SIG-M5 (cell line): ENCODE measurements at places on chromosomes 2 and 18.

GRCh38 chr18:54967786-54968185, 8.5 kb upstream of the CCDC68 start:
- DNase-seq, result no peak

GRCh38 chr2:8154270-8154669, 527.6 kb upstream of the ID2 start:
- DNase-seq, result no peak

DNA sequence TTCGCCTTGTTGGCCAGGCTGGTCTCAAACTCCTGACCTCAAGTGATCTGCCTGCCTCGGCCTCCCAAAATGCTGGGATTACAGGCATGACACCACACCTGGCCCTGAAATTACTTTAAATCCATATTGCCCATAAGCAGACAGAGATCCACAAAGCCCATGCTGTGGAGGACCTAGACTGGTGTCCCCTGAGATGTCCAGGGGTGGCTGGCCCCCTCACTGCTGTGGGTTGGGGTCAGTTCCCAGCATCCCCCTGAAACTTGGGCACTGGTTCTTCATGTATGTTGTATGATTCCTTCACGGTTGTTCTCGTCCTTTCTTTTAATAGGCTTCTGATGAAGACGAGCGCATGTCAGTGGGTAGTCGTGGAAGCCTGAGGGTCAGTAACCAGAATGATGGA, 78.1 kb upstream of the RBM44 start:
- DNase-seq, result no peak

DNA sequence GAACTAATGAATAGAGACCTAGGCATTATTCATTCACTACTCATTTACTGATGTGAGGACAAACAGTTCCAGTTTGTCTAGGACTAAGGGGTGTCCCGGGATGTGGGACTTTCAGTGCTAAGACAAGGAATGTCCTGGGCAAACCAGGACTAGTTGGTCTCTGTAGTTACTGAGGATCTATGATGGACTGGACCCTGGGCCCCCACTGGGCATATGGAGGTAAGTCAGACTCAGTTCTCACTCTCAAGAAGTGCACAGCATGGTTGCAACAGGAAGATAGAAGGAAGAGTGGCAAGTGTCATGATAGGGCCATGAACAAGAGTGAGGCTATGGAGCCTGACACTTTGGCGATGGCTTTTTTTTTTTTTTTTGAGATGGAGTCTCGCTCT, 128.2 kb downstream of the MYCN start:
- no peak for DNase-seq

DNA sequence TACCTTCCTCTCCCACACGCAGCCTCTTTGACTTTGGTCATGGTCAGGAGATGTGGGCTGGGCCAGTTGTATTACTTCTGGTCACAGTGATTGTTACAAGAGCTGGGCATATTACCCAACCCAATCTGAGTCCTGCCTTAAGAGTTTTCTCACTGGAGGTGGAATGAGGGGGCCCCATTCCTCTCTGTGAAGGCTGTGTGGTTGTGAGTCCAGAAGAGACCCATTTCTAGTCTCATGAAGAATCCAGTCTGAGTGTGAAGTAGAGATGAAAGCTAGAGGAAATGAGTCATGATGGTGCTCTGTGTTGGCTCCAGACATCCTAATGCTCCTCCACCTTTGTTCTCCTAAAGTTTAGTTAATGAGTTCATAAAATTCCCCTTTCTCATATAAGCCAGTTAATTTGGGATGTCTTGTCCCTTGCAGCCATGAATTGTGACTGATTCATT, 50.8 kb upstream of the RASGRP3 start:
- DNase-seq, result no peak

GRCh38 chr18:25010623-25011374, 341.2 kb downstream of the ZNF521 start:
- DNase-seq, result no peak

GRCh38 chr2:220159738-220160137, 532.3 kb downstream of the SLC4A3 start:
- DNase-seq, result no peak

DNA sequence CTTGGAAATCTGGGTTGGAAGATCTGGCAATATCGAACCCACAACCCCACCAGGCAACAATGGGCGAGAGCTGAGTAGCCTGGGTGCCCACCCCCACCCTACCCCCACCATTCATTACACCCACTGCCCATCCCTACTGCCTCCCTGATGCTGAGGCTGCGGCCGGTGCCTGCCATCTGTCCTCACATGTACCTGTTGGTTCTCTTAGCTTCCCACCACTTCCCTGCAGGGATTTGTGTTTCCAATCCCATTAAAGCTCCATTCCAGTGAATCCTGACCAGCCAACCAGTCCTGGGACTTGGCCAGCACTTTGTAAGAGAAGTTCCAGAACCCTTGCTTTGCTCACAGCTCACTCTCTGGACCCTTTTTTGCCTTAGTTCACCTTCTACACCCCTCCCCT, 163.0 kb upstream of the SH3BP4 start:
- DNase-seq, result no peak

DNA sequence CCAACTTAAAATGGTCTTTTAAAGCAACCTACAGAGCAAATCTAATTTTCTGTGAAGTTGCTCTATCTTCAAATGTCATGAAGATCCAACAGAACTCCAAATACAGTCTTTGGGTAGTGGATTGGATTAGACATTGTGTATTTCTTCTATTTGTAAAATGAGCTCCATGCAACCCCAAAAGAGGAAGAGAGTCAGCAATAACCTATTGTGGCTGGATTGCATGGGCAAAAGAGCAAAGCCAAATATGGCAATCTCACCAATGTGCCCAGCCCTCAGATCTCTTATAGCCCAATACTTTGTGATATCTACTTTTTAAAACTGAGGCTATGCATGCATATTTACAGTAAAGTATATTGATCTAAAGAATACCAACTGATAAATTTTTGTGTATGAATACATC, 146.3 kb downstream of the TXNL1 start:
- DNase-seq, result no peak

DNA sequence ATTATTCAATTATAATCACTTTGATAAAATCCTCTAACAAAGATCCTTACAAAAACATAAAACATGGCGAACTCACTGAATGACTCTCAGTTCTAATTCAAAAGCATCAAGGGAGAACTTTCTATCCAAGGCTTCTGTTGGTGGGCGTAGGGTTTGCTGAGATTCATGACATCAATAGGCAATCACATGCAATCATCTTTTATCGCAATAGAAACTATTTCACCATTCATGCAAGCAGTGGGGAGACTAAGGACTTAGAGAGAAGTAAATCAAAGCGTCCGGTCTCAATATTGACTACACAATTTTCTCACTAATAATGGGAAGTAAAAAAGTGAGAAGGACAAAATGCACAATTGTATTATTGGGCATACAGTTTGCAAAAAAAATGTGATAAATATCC, 168.7 kb downstream of the SCG2 start:
- DNase-seq, result no peak

DNA sequence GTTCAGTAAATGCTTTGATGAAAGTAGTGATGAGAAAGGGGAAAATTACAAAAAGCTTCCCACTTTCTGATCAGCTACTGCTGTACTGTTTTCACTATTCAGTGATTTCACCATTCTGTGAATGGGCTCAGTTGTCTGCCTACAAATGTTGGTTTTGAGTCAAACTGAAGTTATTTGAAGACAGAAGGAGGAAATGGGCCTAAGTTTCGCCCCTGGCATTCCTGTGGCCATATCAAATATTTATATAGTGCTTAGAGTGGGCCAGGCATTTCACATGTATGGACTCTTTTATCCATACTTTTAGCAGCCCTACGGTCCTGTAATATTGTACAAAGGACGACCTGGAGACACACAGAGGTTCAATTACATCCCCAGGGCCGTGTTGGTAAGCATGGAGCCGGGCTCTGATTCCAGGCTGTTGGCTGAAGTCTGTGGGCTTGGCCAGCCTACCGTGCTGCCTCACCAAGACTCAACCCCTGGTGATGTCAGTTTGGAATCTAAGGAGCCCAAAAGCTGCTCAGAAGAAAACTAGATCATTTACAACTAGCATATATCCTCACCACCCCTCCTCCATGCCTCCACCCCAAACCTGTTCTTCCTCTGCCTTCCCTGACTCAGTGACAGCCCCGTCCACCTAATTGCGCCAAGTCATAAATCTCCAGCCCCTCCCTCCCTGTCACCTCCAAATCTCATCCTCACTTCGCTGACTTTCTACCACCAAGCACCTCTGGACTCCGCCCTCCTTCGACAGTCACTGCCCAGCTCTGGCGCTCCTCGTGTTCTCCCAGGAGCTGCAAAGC, 10.1 kb upstream of the GRHL1 start:
- no peak for DNase-seq

DNA sequence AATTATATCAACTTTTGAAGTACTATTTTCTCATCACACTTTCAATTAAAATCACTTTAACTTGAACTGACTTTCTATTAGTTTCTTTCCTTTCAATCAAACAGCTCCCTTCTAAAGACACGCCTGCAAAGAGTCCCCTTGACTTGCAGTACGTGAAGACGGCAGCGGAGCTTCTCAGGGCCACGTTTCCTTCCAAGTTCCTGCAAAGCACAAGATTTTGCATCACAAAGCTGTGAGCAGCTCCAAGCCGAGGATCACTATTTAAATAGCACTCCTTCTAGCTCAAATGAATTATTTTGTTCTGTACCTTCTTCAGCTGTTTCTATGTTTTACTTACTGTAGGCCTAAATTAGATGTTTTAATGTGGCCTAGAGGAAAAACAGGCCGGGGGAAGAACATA, 30.8 kb downstream of the SH3YL1 start:
- no peak for DNase-seq

DNA sequence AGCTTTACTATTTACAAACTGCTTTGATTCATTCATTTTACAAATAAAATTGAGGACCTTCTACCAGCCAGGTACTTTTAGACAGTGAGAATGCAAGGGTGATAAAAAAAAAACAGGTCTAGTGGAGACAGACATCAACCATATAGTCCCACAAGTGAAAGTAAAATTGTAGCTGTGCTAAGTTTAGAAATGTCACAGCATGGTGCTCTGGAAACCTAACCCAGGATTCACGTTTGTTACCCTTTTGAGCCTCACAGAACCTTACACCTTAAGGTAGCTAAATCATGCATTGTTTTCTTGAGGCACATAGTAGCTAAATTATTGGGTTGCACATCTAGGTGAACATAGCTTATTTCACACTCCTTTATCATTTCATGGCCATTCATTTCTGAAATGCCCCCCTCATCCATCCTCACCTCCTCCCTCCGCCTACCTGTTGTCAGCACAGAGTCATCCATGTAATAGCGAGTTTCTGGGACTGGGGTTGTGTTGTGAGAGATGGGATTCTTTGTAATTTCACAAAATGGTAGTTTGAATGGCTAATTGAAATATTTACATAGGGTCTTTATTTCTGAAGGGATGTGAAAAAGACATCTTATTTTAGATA, 7.1 kb downstream of the MTA3 start:
- DNase-seq, result no peak

DNA sequence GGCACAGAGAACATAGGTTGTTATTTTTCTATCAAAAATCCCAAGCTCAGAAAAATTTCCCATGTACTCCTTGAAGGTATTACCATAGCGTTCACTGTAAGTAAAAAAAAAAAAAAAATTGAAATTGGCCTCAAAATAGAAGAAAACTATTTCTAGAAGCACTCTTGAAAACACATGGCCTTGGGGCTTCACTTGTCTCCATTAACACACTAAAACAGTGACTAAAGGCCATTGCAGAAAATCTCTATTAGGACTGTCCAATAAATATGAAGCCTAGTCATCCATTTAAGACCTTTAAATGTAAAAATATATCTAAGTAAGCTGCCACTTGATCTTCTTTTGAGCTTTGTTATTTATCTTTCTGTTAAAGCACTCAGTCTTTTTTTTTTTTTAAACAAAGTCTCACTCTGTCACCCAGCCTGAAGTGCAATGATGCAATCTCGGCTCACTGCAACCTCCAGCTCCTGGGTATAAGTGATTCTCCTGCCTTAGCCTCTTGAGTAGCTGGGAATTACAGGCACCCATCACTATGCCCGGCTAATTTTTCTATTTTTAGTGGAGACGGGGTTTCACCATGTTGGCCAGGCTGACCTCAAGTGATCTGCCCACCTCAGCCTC, 35.8 kb downstream of the CCDC68 start:
- DNase-seq, result no peak

GRCh38 chr2:233468047-233468740, 98.4 kb downstream of the USP40 start:
- DNase-seq, result no peak

GRCh38 chr18:22021701-22022100, 147.7 kb upstream of the GATA6 start:
- DNase-seq, result no peak

- DNase-seq, result no peak
Observed at GRCh38 chr18:9737472-9738121, 29.5 kb downstream of the RAB31 start.

- DNase-seq, result no peak
Observed at GRCh38 chr2:24721470-24721869, 71.7 kb downstream of the PTRHD1 start.

DNA sequence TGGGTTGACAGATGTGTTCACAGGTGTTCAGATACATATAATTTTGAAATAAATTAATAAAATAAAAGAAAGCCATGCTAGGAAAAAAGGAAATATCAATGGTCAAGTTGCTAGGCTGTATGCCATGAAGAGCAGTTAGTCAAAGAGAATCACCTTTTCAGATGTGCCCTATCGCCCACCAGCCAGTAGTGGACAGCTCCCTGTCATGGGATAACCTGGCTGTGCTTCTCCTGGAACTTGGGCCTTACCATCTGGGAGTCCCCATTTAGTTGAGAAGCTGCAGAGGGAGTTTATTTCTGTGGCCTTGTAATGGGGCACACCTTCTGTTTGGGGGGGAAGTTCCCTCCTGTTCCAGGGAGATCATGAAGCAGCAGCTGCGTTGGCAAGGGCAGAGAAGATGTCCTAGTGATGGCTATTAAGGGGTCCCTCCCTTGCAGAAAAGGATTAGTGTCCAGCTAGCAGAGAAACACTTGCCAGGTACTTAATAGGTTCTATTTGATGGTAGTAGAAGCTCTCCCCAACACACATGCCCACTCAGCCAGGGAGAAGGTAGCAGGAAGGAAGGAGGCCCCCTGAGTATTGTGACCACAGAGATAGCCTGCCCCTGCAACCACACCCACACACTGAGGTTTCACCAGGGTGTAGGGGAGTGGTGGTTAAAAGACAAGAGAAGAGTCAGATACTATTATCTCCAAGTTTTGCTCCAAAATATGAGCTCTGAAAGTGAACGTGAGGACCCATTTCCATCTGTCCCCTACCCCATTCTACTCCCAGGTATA, 117.7 kb downstream of the B3GNT2 start:
- DNase-seq, result no peak

GRCh38 chr2:200693836-200694470, 108.1 kb downstream of the AOX1 start:
- DNase-seq, result no peak

DNA sequence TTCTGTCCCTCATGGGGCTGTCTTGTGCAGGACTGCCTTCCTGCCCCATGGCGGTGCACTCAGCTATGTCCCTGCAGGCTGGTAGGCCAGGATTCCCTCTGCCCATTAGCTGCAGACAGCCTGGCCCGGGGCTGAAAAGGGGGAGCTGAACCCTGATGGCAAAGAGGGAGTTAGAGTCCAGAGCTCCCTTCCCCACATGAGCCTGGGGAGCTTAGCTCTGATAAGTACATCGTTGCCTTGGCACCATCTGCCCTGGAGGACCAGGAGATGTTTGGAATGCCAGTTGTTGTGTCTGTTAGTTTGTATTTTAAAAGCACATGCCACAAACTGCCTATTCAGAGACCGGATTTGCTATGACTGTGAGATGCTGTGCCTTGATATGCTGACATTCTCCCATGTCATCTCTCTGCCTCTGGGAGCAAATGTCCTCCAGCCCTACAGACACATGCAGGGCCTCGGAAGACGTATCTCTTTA, 65.1 kb upstream of the AFF3 start:
- DNase-seq, result no peak

- DNase-seq, result no peak
Observed at GRCh38 chr18:3877678-3878077, 427.7 kb downstream of the TGIF1 start.

GRCh38 chr18:12911929-12912703, 28.1 kb upstream of the PTPN2 start:
- no peak for DNase-seq
